ENCODE measurements at places on chromosomes 2 and 18. TPM values are rescaled to one million over a fixed set of nuclear protein-coding genes. Genes with fewer than 3 reads are reported as not detected.

Gene C1QL2
- total RNA-seq = not detected

DNA sequence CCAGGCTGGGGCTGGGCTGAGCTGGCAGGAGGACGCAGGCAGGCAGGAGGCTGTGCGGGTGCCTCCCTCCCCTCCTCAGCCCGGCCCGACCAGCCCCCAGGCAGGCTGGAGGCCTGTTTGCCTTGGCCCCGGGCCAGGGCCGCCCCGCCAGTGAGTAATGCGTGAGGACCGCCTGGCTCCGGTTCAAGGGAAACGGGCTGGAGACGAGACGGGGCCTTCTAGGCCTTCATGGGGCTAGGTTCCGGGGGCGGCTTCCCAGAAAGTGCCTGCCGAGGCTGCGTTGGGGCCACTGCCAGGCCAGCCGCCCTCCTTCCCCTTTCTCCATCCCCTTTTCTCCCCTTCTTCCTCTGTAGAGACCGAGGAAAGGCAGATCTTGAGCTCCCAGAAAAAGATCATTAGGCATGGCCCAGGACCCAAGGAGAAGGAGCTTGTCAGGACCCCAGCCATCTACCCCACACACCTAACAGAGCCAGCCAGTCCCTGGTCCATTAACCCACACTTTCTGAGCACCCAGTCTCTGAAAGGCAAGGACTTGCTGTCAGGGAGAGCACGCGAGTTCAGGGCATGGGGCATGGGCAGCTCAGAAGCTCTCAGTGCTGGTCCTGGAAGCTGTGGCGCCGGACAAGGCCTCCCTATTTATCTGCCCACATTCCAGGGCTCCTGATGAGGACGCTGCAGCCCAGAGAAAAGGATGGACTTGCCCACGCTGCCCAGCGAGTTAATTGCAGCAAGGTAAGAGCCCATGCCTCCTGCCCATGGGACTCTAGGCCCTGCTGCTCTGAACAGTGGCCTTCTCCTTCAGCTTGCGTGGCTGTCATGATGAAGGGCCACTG is 48.5 kb downstream of the SMAD7 start:
- peak; percentile 81 for DNase-seq

DNA sequence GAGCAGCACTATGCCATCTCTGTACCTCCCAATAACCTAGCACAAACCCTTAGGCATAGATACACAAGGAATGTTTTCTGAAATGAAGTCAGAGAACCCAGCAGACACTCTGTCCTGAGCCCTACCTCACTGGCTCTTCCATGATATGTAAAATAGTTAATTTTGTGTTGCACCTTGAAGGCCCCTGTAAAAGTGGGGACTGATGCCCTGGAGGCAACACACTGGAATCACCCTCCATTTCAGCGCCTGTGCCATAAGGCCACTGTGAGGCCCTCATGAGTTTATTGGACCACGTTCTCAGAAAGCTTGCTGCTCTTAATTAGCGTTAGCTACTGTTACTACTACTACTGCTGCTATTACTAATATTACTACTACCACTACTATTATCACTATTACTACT is 670.1 kb upstream of the SOX11 start:
- no peak for DNase-seq

Gene DCC
- total RNA-seq = 0.02 TPM

DNA sequence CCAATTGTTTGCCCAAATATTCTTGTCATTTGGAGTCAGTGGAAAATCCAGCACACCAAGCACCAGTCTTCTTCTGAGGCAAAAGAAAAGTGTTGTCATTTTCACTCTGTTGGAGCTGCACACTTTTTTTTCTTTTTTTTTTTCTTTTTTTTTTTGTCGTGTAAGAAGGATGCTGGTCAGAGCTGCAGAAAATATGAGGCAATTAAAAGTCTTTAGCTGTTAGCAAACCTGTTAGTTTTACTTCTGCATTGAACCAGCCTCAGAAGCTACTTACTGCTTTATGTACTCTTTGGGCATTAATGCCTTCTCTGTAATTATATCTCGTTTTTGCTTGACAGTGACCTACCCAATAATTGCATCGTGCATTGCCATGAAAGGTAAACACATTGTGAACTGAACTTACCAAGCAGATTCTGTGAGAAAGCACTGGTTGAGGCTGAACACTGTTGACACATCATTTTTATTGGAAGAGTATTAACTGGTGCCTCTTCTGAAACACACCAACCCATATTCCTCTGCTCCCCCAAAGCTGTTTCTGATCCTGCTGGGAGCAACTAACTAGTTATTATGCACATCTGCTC is 165.4 kb downstream of the CAPN13 start:
- no peak for DNase-seq

DNA sequence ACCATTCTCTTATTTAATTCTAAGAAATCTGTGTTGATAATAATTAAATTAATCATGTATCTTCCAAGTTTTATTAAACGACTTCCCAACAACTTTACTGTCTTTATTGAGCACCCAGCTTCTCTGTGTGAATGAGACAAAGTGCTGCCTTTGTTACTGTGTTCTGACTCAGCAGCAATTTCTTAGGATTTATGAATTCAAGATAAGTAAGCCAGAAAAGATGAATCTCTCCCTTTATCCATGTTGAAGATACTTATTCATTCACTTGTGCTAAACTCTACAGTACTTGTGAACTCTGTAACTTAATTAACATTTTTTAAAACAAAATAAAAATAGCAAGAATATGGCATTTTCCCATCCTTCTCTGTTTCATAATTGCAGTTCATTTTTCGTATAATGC is 1403.3 kb upstream of the DDX18 start:
- no peak for DNase-seq

Gene PARD3B
- total RNA-seq = 0.37 TPM

Measured in H4 (cell line).